ENCODE measurements at places on chromosomes 1 and 21.

DNA sequence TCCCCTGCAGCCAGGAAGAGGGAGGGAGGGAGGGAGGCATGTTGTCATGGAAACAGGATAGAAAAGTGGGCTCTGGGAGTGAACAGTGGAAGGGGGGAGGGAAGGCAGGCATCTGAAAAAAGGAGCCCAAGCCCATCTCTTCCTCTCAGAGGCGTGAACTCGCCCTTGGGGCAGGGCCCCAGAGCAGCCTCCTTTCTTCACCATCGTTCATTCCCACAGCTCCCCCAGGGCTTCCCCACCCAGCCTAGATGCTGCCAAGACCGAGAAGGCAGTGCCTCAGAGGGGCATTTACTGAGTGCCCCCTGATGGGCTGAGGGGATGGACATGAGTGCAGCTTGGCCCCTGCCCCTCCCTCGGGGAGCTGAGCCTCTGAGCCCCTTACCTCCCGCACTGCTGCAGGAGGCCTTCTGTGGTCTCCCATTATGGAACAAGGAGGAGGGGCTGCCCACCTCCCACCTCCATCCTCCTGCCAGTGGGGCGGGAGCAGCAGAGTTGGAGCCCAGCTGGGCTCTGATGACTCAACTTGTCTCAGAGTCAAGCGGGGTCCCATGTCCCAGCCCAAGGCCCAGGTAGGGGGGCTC lies 39.1 kb upstream of the KIF21B start:
- DNase-seq = no peak

DNA sequence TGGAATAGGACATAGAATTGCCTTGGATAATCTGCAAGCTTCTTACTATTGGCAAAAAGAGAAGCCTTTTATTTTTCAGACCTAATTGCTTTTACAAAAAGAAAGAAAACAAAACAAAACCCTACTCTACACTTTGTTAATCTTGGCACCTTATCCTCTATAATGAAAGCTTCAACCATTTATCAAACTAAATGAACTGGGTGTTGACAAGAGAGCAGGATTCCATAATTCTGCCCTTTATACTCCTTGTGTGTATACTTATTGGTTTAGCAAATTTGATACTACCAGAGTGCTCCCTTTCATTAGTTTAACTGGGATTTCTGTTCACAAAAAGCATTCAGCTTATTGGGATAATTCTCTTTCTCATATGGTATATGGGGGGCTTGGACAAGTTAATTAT lies 3.0 kb upstream of the TMCC2 start:
- DNase-seq = no peak

DNA sequence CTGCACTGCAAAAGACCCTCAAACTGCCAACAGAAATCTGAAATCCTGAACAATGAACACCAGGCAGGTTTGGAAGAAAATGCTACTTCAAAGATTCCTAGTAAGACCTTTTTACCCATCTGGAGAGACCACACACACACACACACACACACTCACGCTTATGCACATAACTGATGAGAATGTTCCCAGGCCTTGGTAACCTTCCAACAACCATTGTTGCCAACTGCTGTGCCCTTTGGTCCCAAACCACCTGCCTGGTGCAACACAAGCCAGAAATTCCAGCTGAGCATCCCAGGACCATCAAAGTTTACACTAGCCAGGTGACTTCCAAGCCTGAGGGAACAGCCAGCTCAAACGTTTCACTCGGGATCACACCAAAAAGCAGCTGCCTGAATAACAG lies 56.9 kb downstream of the SEC16B start:
- DNase-seq = no peak

GRCh38 chr1:21779613-21780521 lies 3.1 kb downstream of the USP48 start:
- DNase-seq = no peak

DNA sequence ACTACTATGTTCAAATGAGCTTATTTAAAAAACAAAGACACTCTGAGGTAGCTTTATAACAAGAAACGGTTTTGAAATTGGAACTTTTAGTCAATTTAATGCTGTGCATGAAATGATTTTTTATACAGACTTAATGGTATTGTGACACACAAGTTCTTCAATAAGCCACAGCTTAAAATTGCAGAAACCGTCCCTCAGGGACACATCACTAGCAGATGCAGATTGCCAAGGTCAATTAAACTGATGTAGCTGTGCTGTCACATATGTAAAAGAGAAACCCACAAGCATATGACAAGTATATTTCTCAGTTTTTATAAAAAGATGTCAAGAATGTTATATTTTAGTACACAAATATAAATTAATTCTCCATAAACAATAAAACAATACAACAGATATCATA lies 366.9 kb downstream of the DPYD start:
- DNase-seq = no peak

DNA sequence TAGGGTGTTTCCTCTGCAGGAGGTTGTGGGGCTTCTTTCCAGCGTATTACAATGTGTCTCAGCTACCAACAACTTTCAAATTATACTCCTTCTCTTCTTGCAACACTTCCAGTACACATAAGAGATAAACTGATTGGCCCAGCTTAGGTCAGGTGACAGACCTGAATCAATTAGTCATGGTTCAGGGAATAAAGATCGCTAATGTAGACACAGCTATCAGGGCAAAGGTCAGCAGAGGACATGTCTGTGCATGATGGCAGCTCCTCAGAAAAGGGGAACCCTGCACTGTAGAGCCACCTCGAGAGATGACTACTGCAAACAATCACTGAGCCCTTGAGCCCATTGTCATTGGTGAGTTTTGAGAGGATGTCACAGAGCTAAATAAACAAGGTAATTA lies 36.8 kb upstream of the PKN2 start:
- DNase-seq = no peak

- DNase-seq = peak; percentile 35
Observed at GRCh38 chr1:205396967-205397616, 24.8 kb downstream of the LEMD1 start.

DNA sequence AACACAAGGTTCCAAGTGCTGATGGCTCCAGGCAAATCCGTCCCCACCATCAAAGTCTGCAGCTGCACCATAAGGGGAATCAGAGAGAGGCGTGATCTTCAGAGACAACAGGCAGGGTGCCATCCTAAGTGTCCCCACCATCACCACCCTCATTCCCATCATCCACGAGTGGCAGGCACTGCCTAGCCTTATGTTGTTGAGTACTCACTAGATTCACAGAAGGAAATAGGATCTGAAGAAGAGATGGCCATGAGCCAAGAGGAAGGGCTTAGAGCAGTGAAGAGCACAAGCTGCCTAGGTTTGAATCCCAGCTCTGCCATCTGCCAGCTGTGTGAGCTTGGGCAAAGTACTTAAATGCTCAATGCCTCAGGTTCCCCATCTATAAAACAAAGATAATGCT lies 207.3 kb upstream of the CSF3R start:
- no peak for DNase-seq

DNA sequence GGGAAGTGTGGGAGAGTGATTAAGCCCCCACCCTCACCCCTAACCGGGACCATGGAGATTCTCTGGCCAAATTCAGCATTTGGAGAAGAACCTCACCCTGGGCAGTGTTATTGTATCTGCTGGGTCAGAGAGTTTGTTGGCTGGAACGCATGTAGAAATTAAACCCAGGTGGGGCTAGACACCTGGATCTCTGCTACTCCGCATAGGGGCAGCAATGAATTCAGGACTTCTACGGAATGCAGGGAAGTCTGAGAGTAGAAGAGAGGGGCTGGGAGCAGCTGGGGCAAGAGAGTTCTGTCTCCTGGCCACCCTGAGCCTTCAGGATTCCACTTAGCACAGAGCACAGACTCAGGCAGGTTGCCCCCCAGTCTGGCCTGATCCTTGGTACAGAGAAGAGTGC lies 3.6 kb upstream of the CRABP2 start:
- no peak for DNase-seq

GRCh38 chr1:100866041-100866900 lies 28.4 kb downstream of the EXTL2 start:
- DNase-seq = no peak

DNA sequence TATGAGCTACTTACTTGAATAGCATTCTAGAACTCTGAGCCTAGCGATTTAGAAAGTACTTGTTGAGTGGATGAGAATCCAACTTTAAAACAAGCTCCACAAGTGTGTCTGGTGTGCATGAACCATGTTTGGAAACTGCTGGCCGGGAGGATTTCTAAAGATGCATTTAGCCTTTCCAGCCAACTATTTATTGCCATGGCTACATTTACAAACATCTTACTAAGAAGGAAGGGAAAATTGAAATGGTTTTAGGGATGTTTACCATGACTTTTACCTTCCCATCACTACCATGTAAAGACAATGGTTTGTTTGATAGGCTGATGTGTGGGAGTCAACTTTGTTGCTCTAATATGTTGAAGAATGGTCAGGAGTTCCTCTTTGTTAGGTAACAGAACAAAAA lies 37.7 kb upstream of the ARHGAP29 start:
- DNase-seq = no peak

- no peak for DNase-seq
Observed at GRCh38 chr1:64396817-64397216, 73.1 kb upstream of the CACHD1 start.

- no peak for DNase-seq
Observed at GRCh38 chr21:34305605-34306604, 57.9 kb upstream of the KCNE2 start.

DNA sequence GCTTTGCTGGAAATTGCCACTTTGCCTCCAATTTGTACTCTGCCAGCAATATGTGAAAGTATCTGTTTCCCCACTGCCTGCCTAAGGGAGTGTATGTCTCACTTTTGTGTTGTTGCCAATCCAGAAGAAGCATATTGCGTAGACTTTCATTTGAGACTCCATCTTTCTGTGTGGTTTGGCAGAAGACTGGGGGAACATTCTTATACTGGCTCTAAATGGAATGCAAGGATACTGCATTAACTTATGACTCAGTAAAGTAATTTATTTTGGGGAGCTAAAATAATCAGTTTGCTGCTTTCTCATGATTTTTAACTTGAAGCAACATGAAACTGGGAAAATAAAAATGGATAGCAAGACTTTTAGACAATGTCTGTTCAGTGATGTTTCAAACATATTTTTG lies 107.7 kb upstream of the TMPRSS2 start:
- DNase-seq = no peak

DNA sequence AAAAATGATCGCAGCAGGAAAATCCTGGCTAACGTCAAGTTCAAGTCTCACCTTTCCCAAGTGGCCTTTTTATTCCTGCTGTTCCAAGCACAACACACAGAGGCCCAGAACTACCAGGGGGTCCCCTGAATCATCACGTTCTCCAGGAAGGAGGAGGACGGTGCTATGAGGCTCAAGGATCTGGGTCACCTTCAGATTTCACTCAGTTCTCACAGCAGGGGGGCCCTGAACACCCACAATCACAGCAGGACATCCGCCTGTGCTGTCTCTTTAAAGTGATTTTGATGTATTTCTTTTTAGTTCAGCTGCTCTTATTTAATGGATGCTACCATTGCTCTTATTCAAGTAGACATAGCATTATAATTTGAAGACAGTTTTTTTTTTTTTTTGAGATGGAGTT lies 173.4 kb downstream of the HUNK start:
- no peak for DNase-seq

DNA sequence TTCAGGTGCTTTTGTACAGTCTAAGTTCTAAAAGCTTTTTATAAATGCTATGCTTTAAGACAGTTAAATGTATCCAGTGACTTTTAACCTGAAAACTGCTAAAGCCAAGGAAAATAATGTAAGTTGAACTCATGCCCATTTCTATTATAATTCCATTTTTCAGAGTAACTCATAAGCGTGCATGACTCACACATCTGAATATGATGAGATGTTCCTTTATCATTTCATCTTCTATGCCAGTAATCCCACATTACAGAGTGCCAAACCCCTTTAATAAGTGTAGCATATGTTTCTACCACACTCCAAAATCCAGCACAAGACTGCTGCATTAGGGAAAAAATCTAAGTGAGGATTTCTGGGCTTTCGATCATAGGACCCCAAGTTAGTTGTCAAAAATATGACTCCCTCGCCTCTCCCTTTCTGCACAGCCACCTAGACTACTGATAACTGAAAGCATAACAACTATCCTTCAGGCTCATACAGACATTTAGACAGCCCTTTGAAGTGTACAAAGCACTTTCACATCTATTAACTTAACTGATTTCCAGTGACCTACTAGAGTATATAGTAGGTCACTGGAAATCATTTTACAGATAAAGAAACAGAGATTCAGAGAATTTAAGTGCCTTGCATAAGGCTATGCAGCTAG lies 45.3 kb downstream of the JAK1 start:
- no peak for DNase-seq

DNA sequence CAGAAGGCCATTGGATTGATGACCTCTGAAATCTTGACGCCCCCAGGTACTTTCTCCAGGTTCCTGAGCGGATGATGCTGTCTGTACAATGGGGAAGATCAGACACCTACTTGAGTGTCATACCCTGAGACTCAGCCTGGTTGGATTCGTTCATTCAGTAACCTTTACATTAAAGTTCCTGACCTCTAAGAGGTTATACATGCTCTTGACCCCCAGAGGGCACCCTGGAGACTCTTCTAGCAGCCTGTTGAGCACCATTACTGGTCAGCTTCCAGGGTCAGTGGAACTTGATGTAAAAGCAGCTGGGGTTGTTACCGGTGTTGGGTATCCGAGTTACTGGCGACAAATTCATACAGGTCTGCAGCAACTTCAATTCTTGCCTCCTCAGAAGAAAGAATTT lies 114.3 kb upstream of the ZNF678 start:
- DNase-seq = peak; percentile 27

GRCh38 chr1:76129731-76130130 lies 55.2 kb downstream of the ST6GALNAC3 start:
- no peak for DNase-seq

DNA sequence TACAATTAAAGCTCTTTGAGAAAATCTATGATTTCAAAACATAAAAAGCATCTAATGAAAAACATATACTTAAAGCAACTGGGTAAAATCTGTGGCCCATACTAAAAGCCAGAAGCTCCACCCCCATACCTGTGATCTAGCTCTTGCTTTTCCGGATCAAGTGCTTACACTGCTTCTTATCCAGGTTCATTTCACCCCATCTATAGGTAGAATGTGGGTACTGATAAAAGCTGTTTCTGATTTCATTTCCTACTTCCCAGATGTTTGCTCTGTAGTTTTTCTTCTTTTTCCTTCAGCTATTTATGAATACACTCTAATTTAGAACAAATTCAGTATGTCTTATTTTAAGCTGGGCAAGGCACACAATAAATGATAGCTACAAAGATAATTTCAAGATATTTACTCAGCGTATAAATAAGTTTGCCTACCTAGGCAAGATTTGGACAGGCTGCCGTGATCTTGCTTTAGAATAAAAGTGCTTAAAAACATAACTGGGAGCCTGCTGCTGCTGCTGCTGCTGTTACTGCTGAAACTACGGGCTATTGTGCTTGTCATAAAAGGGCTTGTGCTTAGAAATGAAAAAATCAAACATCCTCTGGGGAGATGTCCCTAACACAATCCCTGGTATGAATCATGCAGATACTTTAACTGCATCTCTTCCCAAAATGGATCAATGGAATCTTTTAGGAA lies 2.1 kb downstream of the SIPA1L2 start:
- no peak for DNase-seq

All from nephron progenitor cell (in vitro differentiated cells).